ENCODE measurements at places on chromosomes 4 and X. TPM values are rescaled to one million over a fixed set of nuclear protein-coding genes. Genes with fewer than 3 reads are reported as not detected.

DNA sequence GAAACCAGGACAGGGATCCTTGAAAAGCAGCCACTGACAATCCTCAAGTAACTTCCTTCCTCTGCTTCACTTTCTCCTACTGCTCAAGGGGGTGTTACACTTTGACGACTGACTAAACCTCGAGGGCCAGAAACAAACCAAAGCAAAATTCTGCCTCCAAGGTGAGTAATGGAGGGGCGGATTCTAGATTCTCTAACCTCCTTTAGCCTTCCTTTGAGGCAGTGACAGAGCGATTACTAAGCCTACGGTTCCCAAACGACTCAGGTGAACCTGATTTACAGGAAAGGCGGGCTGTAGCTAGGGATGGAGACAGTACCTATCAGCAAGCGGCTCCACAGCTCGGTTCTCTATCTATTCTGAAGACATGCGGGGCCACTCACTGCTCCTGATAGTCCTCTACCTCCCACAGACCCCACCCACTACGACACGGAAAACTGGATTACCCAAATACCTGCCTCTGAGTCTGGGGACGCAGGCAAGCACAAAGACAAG, 487 bp downstream of the TBCK start:
- no peak for DNase-seq

- no peak for DNase-seq
These were observed 180.7 kb downstream of the GASK1B start for GRCh38 chr4:157992038-157992705.

GRCh38 chrX:13334491-13334890, 14.6 kb upstream of the ATXN3L start:
- DNase-seq, result no peak

- no peak for DNase-seq
These were observed 268.4 kb downstream of the DCTD start for GRCh38 chr4:182648766-182649165.

GRCh38 chr4:1307951-1308735, 18.5 kb downstream of the MAEA start:
- no peak for DNase-seq

DNA sequence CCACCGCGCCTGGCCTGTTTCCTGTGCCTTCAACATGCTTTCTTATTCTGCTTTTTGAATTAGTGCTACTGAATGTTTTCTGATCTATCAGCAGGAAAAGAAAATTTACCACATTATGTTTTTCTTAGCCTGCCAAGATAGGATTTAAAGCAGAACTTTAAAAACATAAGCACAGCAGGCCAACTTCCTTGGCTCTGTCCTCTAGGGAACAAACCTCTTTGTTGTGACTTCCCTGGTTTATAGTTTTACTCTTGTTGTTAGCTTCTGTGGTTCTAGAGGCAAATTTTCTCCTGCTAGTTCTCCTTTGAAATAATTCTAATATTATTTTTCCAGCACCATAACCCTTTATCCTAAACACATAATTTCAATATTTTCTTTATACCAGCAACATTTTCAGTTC, 605.1 kb downstream of the ADGRL3 start:
- no peak for DNase-seq

DNA sequence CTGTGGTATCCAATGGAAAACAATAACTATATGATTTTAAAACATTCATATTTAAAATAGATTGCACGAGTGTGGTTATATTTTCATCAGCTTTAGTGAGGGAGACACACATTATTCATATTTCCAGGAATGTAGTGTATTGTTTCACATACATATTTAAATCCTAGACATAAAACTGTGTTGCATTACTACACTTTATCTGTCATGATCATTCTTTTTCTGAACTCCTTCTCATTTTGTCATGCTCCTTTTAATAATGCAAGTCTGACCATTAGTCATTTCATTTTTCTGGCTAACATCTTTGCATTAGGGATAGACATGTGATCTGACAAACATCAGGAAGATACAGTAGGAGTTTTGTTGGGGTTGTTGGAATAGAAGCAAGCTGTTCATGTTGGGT, 1382.7 kb downstream of the PCDH7 start:
- DNase-seq, result no peak

The FOXR2 gene
- not detected for total RNA-seq

The NIPAL1 gene
- total RNA-seq, result 0.48 TPM

The PPARGC1A gene
- total RNA-seq, result 20.7 TPM

Measured in posterior vena cava (tissue), 2 donors.